ENCODE measurements at places on chromosomes 5 and 9.

GRCh38 chr9:89425921-89426383, 72.0 kb downstream of the SEMA4D start:
- no peak for DNase-seq

GRCh38 chr5:35821513-35821912, 35.2 kb upstream of the IL7R start:
- DNase-seq: no peak

DNA sequence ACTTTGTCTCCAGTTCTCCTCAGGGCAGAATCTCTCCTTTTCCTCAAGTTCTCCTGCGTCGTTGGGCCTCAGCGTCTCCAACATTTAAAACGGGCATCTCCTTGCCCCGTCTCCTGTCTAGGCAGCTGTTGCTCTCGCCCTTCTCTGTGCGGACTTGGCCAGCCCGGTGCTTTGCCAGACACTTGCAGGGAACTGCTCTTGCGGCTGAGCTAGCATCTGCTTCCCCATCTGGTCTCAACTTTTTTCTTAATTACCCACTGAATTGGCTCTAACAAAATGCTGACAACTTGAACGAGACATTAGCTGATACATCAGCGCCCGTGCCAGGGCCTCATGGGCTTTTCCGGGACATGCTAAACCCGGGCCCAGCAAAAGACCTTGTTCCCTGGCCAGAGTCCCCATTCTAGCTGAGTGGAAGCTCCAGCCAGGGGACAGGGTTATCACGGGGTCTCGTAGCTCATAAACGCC, 25.1 kb downstream of the ZNF618 start:
- no peak for DNase-seq

GRCh38 chr5:157740229-157740610, 3.3 kb upstream of the LSM11 start:
- DNase-seq: no peak

- DNase-seq: no peak
These were observed 205.6 kb downstream of the GAPVD1 start for GRCh38 chr9:125467116-125467740.

Measured in kidney epithelial cell (primary cell).